ENCODE measurements at places on chromosomes 16 and 17.

DNA sequence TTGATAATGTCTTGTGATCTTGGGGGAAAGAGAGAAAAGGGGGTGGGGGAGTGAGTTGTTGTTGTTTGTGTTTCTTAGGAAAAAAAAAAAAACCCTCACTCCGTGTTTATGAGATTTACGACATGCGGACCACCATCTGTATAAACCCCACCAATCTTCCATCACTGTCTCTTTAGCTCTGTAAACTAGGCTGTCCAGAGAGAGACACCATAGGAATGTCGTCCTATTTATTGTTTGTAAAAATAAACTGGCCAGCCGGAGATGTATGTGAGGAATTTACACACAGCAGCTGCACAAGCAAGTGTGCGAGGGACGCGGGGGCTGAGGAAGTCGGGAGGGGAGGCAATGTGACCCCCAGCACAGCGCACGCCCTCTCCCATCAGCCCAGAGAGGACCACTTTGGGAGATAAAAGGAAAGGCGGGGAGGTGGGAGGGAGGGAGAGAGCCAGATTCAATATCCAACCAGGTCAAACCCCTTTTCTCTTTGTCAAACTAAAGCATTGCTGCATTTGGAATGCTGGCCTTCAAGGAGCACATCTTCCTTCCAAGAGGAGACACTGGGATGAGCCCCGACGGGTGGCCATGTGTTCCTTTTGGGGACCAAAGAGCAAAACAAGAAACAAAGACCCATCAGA, 136.2 kb upstream of the SALL1 start:
- DNase-seq, result no peak

DNA sequence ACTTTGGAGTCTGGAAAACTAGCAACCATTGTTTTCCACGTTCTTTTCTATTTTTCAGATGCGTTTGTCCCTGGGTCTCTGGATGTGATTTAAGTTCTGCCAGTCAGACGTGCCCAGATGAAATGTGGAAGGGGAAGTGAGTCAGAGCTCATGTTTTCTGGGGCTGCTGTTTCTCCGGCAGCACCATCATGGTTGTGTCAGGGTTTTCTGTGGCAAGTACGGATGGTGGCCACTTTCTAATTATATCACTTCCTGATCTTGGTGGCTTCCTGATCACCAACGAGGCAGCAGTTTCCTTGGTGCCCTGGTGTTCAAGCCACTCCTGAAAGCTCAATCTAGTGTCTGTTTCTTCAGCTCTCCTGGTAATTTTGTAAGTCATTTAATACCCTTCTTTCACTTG, 31.4 kb upstream of the PMFBP1 start:
- DNase-seq, result no peak

- DNase-seq, result no peak
Measured at GRCh38 chr17:16287563-16288027, 65.7 kb downstream of the CENPV start.

DNA sequence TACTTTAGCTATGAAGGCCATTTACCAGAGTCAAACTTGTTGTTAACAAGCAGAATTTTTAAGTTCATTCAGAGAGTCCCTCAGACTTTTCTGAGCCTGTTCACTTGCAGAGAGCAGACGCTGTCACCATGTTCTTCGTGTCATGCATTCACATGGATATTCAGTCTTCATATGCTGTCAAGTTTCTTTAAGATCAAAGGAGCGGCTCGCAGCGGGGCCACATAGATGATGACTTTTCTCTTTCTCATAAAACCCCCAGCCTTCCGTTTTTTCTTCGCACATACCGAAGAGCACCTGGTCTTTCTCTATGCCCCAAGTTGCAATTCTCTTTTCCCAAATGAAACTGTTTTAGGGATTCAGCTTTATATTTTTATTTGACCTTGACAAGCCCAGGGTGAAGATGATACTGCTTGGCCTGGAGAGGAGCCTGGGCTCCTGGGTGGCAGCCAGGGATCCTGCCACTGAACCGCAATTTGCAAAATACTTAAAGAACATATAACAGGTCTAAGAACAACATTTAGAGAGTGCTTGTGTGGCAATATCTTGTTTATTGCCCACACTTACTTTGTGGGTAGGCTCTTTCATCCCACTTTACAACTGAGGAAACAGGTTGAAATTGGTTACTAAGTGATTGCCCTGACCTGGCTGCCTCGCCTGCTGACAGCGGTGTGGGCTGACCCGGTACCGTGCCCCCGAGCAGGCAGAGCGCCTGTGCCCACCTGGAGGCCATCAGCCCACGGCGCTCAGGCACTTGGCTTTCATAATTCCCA, 22.9 kb downstream of the SEC14L1 start:
- DNase-seq, result no peak

DNA sequence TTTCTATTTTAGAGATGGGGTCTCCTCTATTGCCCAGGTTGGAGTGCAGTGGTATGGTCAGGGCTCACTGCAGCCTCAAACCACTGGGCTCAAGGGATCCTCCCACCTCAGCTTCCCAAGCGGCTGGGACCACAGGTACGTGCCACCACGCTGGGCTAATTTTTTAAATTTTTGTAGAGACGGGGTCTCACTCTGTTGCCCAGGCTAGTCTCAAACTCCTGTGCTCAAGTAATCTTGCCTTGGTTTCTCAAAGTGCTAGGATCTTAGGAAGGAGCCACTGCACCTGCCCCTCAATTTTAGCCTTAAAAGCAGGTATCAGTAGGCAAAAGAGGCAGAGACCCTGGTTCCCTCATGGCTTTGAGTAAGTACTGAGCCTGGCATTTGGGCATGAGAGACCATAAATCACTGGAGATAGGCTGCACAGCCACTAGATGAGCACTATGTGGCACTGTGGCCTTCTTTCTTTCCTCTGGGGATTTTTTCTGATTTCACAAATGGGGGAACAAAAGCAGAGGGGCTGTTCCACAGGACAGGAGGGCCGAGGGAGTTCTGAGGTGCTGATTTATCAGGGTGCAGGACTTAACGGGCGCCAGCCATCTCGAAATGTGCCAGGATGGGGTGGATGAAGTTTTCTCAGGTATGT, 82.2 kb downstream of the PLXDC1 start:
- DNase-seq, result no peak

DNA sequence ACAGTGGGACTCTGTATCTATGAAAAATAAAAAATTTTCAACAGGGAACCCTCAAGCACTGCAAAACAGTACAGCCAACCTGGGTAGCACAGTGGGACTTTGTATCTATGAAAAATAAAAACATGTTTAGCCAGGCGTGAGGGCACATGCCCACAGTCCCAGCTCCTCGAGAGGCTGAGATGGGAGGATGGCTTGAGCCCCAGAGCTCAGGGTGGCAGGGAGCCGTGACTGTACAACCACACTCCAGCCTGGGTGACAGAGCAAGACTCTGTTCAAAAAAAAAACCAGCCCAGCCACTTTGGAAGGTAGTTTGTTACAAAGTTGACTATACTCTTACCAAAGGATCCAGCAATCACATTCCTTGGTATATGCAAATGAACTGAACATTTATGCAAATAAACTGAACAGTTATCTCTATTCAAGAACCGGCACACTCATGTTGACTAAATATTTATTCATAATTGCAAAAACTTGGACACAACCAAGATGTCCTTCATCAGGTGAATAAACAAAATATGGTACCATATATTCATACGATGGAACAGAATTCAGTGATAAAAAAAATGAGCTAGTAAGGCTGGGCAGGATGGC, 5.2 kb downstream of the RPH3AL start:
- DNase-seq, result no peak

GRCh38 chr17:51371732-51372151, 111.4 kb downstream of the UTP18 start:
- DNase-seq, result no peak

- DNase-seq, result no peak
Measured at GRCh38 chr17:65371702-65372101, 189.7 kb downstream of the AXIN2 start.

- no peak for DNase-seq
Measured at GRCh38 chr16:14486520-14487303, 143.3 kb downstream of the PARN start.

DNA sequence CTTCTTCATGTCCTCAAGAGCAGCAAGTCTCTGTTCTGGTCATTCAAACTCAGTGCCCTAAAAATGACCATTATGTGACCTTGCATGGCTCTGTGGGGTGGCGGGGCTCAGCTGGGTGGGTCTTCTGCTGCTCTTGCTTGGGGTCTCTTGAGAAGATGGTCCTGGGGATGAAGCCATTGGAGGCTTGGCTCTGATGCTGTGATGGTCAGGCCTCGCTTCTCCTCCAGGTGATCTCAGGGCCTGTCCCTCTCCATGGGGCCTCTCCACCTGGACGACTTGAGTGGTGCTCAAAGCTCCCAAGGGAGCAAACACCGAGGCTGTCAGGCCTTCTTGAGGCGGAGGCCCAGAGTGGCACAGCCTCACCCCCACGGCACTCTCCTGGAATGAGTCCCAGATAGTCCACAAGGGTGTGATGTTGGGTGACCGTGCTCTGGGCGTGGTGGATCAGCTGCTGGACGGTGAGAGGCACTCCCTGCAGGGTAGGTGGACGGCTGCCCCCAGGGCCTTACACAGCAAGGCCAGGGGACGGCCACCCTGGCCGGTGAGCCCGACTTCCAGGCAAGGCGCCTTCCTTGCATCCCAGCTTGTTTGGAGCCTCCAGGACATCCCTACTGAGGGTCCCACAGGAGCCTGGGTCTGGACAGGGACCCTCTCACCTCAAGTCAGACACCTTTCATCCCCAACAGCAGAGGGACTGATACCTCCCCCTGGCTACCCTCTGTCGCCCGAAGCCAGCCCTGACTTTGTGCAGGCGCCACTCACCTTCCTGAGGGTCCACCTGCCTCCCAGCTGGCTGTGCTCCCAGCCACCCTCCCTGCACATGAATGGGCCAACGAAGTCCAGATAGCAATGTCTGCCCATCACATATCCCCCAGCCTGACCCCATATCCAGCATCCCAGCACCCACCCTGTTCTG, 48.7 kb downstream of the USP22 start:
- DNase-seq, result no peak

GRCh38 chr17:56912105-56912999, 1.5 kb downstream of the TRIM25 start:
- DNase-seq, result no peak

- no peak for DNase-seq
Measured at GRCh38 chr16:4190086-4190485, 51.8 kb downstream of the SRL start.

DNA sequence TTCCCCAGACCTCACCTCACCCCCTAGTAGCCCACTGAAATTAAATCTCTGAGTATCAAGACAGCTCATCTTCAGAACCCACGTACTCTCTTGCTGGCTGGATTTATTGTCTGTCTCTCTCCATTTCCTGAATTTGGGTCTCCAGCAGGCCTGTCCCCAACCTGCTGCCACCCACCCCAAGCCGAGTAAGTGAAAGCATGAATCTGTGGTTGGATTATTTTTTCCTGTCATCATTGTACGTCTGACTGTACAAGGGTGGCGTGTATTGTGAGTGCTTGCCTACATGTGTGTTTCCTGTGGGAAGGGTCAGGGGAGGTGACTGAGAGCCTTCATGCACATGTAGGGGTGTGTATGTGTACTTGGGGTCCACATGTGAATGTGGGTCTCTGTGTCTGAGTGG, 5.4 kb downstream of the TNP2 start:
- DNase-seq, result peak; percentile 54

GRCh38 chr17:67982686-67983382, 13.4 kb downstream of the C17orf58 start:
- no peak for DNase-seq

- no peak for DNase-seq
Measured at GRCh38 chr16:79163691-79164387, 436.7 kb downstream of the MAF start.

DNA sequence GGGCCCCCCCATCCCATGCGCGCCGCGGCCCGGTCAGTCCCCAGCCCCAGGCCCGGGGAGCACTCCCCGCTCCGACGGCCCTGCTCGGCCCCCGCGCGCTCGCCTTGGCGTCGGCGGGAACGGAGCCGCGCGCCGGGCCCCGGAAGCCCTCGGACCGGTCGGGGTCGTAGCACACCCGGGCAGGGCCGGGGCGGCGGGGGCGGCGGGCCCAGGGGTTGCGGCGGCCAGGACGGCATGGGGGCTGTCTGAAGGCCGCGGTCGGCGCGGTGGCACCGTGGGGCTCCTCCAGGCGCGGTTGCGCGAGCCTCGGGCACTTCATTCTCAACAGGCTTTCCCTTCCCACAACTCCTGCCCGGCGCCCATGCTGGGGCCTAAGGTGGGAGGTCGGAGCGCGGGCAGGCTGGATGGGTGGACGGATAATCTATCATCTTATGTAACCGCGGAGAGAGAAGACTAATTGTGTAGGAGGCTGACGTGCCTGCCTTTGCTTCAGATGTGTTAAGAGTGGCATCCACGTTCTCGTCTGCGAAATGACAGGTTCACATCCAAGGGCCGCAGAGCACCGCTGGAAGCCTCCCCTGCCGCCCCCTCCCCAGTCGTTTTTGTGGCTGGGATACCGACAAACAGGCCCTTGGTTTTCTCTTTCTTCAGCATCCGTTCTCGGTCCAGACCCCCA, 708 bp downstream of the BAIAP2 start:
- no peak for DNase-seq

GRCh38 chr16:74107795-74108610, 188.6 kb upstream of the PSMD7 start:
- DNase-seq, result no peak

- DNase-seq, result no peak
Measured at GRCh38 chr17:19716108-19717030, at the start of gene SLC47A2. SLC47A2 (minus strand) TSS chr17:19716584; CDS start chr17:19716555, 29 bp downstream.

- DNase-seq, result no peak
Measured at GRCh38 chr17:32859857-32860525, 16.9 kb downstream of the MYO1D start.
